Fibroblast of skin of abdomen (primary cell): ENCODE measurements at places on chromosomes 13 and 19.
A peak's percentile ranks its signal among the peaks of the same experiment; 100 is the strongest.

DNA sequence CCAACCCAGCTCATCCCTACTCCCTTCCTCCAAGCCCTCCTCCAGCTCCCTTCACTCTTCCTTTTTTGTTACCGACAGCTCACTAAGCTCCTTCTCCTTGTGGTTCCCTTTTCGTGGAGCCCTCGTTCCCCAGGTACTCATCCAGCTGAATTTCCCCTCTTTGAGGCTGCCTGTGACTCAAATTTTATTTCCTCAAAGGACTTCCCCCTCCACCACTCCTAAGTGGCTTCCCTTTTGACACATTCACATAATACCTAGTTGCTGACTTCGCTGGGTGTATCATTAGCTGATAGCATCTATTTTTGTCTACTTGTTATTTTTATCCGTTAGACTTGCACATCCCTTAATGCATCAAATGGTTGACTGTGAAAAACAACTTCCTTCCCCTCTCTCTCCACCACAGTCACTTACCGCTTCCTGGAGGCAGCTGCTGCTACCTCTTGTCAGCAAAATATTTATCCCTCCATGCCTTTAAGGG, 14.5 kb downstream of the FFAR2 start:
- no peak for DNase-seq

- peak; percentile 2 for DNase-seq
These were observed 1608.8 kb downstream of the OLFM4 start for GRCh38 chr13:54637366-54637765.

DNA sequence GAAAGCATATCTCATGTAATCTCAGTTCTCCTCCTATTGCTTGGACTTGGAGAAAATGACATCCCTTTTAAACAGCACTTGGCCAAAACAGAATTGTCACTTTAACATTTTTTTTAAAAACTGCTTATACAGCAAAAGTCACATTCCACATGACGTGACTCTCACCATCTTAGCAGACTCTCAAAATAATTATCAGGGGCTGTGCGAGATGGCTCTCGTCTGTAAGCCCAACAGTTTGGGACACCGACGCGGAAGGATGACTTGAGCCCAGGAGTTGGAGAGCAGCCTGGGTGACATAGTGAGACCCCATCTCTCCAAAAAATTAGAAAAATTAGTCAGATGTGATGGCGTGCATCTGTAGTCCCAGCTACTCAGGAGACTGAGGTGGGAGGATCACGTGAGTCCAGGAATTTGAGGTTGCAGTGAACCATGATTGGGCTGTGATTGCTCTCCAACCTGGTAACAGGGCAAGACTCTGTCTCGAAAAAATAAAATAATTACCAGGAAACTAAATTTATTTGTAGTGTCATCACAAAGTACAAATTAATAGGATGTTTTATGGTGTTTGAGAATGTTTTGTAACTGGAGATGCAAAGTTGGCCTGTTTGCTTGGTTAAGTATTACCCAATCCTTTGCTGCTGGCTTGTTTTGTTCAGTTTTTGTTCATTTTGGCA, 8.8 kb downstream of the SAFB start:
- DNase-seq, result no peak

DNA sequence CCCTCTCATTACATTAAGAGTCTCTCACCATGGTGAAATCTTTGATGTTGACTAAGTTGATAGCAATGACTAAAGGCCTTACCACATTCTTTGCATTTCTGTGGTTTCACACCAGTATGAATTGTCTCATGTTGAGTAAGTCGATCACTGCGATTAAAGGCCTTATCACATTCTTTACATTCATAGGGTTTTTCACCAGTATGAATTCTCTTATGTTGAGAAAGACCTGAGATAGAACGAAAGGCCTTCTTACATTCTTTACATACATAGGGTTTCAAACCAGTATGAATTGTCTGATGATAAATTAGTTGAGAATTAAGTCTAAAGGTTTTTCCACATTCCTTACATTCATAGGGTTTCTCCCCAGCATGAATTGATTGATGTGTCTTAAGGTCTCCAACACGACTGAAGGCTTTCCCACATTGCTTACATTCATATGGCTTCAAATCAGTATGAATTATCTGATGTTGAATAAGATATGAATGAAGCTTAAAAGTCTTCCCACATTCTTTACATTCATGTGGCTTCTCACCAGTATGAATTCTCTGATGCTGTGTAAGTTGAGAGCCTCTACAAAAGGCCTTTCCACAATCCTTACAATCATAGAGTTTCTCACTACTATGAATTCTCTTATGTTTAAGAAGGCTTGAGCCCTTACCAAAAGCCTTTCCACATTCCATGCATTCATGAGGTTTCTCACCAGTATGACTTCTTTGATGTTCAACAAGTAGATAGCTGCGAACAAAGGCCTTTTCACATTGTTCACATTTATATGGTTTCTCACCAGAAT, 45.6 kb downstream of the ZNF283 start:
- DNase-seq, result no peak

GRCh38 chr19:38888876-38889275, 10.5 kb downstream of the SIRT2 start:
- DNase-seq, result no peak

- DNase-seq, result no peak
These were observed 6.3 kb upstream of the GPR183 start for GRCh38 chr13:99313501-99313900.

- DNase-seq, result no peak
These were observed 44.7 kb downstream of the COL4A2 start for GRCh38 chr13:110351636-110352420.

DNA sequence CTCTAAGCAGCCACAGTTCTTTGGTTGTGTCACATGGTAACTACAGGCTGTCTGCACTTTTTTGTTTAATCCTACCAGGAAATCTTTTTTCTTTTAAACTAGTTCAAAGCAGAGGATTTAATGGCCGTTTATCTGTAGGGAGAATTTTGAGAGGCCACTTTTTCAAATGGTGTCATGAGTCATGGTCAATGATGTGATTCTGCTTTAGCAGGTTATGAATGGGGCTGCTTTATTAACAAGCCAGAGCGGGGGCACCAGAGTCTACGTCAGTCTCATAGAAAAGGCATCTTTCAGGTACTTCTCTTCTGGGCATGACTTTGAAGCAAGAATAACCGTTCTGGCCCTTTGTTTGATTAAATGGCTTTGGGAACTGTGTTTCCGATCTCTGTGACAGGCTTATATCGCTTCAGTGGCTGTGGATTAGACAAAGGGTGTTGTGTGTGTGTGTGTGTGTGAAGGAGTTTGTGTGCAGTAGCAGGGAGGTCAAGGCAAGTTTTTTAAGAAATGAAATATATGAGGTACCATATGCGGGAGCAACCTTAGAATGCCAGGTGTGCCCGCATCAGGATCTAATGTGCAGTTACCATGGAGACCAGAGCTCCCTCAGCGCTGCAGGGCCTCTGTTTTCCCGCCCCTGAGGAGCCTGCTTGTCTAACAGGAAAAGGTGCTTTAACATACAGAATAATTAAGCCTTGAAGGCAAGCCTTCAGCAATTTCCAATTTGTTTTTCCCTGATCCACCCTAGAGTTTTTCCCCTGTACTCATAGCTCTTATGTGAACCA, 120.5 kb downstream of the KATNAL1 start:
- DNase-seq, result no peak

DNA sequence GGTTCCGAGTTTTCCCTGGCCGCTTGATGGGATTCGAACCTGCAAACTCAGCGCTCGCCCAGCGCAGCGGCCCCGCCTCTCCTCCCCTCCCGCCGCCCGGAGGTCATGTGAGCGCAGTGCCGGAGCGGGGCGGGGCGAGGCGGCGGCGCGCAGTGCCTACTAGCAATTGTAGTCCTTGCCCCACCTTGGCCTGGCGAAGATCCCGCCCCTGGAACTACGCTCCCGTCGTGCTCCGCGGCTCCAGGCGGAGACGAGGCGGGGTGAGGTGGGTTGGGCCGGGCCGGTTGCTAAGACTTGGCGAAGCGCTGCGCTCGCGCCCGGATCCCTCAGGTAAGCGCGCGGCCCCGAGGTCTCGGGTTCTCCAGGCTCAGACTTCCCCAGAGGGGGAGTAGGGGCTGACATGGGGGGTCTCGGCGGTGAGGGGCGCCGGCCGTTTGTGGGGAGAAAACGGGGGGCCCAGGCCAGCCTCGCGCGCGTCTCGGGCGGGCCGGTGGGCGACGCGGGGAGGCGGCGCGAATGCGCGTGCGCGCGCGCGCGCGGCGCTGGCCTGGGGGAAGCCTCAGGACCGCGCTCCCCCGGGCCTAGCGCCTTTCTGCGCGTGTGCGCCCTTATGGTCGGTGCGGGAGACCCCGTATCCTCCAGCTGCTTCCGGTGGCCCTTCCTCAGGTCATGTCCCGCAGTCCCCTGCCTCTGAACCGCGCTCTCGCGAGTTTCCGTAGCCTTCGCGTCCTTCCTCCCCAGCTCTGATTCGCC, at the start of the genes ADAT3 and SCAMP4:
TSS of gene ADAT3 (plus strand) at position 290 of the 753 bp plus-strand sequence. CDS start 6,649 bp downstream, outside the sequence.
TSS of gene SCAMP4 (plus strand) at position 290 of the 753 bp plus-strand sequence. CDS start 9,621 bp downstream, outside the sequence.
- DNase-seq, result peak; percentile 99

- DNase-seq, result no peak
These were observed 25.3 kb downstream of the PIN1 start for GRCh38 chr19:9860407-9860806.

- DNase-seq, result no peak
These were observed 48.4 kb upstream of the CNMD start for GRCh38 chr13:52788011-52788410.

DNA sequence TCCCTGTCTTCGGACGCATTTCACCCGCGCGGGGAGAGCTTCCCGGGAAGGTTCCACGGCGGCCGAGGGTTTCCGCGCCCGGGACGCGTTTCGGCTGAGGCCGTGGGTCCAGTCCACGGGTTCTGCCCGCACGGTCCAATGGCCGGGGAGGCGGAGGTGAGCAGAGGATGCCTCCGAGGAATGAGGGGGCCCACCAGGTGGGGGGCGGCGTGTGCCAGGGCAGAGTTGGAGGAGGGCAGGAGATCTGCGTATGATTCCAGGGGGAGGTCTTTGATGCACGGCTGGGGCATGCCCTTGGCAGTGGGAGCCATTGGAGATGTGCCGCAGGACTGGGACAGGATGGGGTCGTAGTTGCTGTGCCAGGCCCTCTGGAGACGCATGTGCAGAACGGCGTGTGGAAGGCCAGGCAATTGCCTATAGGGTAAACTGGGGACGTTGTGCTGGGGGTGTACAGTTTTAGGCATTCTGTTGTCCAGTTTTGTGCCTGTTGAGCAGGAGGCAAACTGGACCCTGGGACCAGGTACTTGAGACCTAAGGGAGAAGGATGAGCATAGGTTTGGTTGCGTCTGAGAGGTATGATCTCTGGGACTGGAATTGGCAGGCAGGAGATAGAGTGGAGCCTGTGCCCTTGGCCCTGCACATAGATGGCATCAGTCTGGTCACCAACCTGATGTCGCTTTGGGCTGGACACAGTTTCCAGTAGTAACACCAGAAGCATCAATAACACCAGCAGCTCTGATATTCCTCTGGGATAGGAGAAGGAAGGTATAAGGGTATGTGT, 751 bp downstream of the ZNF584 start:
- no peak for DNase-seq

GRCh38 chr13:48575031-48575430, 42.2 kb upstream of the RCBTB2 start:
- DNase-seq, result no peak

GRCh38 chr13:37113534-37113933, 8.1 kb upstream of the CSNK1A1L start:
- no peak for DNase-seq
